ENCODE measurements at places on chromosomes 11 and 22.

- no peak for DNase-seq
Observed at GRCh38 chr11:46363455-46364005, 16.3 kb downstream of the DGKZ start.

- no peak for DNase-seq
Observed at GRCh38 chr11:129910360-129910759, 15.0 kb upstream of the NFRKB start.

DNA sequence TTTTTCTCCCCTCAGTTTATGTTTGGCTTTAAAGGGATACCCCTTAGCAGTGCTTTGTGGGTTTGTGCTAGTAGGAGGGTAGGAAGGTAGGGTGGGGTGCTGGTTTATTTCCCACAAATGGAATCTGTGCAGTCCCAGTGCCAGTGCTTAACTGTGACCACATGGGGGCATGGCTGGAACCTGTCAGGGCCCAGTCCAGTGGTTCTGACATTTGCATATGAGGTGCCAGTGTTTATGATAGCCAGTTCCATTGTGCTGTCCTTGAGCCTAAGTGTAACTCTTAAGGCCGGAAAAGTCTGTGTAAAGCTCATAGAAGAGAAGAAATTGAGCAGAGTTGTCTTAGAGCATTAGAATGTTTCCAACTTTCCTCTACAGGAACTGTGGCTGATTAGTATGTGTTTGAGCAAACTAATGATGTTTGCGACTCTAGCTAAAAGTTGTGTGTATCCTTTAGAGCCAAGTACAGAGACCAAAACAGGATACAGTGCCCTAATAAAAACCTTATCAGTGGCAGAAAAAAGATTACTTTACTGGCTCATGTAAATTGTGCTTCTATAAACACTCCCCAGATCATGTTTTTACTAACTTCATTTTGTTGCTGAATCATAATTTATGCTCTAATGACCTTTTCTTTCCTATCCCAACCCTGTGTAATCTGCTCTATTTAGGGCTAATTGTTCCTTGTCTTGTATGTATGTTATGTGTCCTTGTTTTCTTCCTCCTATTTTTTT, 38.1 kb downstream of the DIXDC1 start:
- no peak for DNase-seq

- DNase-seq = no peak
Observed at GRCh38 chr11:11416502-11416901, 63.5 kb upstream of the CSNK2A3 start.

GRCh38 chr11:66373265-66373664, 1.7 kb upstream of the SLC29A2 start:
- no peak for DNase-seq

- no peak for DNase-seq
Observed at GRCh38 chr11:40293655-40294348, 1165.7 kb downstream of the LRRC4C start.

DNA sequence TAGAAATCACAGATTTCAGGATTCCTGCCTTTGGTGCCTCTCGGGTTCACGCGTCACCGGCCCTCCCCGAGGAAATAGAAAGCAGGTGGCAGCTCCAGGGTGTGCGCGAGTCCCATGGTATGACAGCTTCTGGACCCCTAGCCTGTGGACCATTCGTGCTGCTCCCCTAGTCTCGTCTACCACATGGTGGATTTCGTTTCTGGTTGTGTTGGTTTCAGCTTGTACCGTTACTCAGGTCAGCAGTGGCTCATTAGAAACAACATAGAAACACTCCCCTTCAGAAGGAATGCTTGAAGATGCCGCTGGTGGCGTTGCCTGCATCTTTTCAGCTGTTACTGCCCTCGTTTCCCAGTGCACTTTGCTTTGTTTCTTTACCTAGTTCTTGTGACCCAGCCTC, 700 bp downstream of the TTC17 start:
- DNase-seq = no peak
